Stimulated activated CD4-positive, alpha-beta T cell treated with anti-CD3 and anti-CD28 coated beads, Interleukin-15, amount 100 ng/mL, for 1 hour (primary cell): ENCODE measurements at places on chromosomes 12 and 14.
A peak's percentile ranks its signal among the peaks of the same experiment; 100 is the strongest.

GRCh38 chr14:65495196-65495595 is 82.7 kb downstream of the FUT8 start:
- DNase-seq = no peak

DNA sequence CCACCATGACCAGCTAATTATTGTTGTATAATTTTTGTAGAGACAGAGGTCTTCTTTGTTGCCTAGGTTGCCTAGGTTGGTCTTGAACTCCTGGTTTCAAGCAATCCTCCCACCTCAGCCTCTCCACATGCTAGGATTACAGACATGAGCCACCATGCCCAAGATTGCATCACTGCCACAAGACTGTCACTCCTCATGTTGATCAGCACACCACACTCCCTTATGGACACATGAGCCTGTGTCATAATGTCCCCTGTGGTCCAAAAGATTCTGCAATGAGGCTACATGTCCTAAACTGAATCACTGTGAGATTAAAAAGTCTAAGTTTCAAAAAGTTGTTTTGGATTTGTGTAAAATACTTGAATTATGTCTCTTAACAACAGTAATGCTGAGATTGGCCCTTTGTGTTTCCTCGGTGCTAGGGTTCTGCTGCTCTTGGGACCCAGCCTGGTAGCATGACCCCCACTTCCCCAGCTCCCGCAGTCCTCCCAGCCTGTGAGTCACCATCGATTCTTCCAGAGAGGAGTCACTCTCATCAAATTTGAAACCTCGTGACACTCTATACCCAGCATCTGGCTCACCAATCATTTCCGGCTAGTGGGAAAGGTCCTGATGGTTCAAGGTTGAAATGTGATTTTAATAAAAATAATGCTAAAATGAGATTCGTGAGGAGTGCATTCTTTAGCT is 890.9 kb downstream of the VRK1 start:
- no peak for DNase-seq

DNA sequence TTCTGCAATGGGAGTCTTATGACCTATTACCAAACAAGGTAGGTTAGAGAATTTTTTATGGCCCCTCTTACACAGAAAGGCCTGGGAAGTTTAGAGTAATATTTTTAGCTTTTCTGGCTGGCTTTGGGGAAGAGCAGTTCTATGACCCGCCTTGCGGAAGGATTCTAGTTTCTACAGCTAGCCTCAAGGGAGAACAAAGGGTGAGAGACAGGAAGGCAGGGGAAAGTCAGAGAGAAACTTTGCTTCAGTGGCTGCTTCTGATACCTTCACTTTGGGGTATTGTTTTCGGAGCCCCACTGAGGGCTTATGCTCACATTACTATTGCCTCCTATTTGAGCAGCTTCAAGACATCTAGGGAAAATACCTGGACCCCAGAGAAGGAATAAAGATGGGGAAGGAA is 80.7 kb upstream of the NUDT4 start:
- DNase-seq = no peak

GRCh38 chr12:7017870-7018349 is 366 bp downstream of the LPCAT3 start:
- peak; percentile 1 for DNase-seq

DNA sequence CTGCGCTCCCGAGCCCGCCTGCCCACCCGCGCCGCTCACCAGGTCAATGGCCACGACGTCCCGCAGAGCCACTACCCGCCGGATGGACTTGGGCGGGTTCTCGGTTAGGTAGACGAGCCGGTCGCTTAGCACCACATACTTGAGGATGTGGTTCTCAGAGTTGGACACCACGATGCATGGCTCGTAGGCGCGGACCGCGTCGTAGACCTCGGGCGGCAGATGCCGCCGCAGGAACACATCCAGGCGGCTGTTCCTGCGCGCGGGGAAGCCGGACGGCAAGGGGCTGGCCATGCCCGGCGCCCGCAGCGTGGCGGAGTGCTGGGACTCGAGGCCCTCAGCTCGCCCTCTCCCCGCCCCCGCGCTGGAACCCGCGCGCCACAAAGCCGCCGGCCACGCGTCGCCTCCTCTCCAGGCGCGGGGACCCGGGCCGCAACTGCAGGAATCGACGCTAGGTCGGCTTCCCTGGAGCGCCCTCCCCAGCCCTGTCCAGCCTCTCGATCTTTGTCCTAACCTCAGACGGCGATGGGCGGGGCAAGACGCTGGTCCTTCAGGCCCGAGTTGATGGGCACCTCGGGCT is at the start of gene C12orf56:
TSS of gene C12orf56 (minus strand) at position 484 of the 577 bp plus-strand sequence. CDS start at position 291, 193 bp downstream.
- no peak for DNase-seq

DNA sequence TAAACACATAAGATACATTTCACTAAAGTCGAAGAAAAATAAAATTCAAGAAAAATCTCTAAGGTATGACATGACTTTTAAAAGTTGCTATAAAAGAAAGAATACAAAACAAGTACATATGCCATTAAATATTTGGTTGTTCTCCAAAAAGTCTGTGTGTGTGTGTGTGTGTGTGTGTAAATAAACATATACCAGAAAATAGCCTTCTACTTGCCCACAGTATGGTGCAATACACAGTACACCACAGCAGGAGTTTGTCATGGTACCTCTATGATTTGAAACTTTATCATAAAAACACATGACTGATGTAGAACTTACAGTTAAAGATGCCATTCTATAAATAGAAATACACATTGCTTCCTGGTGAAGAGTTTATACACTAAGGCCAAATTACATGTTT is 692.7 kb upstream of the MGAT4C start:
- no peak for DNase-seq

GRCh38 chr12:130700492-130701401 is 15.4 kb downstream of the RIMBP2 start:
- DNase-seq = no peak

- DNase-seq = no peak
Observed at GRCh38 chr14:45426685-45427282, 173.8 kb upstream of the MIS18BP1 start.

- no peak for DNase-seq
Observed at GRCh38 chr12:81811778-81812125, 52.6 kb upstream of the PPFIA2 start.

DNA sequence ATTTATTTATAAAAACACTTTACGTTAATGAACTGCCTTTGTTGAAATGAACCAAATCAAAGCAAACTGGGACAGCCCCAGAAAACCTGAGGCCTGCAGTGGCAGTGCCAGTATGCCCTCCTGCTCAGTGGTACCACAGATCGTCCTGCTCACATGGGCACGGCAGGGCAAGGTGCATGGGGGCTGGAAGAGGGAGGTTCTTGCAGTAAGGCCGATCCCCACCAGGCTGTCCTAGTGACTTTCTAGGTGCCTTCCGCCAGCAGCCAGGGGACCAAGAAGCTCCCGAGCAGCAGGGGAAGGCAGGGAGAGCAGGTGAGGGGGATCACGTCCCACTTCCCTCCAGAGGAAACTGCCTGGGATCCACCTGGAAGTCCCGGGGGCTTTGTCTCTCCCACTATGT is 63.9 kb downstream of the TESC start:
- no peak for DNase-seq

GRCh38 chr14:102096569-102097188 is 9.8 kb upstream of the HSP90AA1 start:
- DNase-seq = peak; percentile 55

GRCh38 chr14:26121181-26121580 is 476.7 kb downstream of the NOVA1 start:
- DNase-seq = no peak

DNA sequence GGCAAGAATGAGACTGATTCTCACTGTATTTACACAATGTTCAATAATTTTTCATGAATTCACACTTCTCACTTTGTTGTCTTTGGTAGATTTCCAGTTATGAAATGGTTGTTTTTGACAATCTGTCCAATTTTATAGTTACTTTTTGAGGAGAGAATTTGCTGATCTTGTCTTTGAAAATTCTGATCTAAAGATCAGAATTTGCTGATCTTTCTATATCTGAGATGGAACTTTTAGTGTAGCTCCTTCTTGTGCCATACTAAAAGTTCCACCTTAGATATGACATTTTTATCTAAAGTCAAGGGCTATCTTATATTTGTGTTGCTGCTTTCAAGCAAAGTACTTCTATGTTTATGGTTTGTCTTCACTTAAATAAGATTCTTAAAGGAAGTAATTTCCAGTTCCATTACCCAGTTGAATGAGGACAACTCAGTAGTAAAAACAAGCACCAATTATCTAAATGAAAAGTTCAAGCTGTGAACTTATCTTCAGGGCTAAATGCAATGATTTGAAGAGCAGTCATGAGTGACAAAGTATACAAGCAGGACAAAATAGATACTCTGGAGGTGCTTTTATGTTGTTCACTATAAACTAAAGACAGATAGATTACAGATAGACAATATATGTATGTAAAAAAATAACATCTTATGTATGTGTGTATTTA is 76.4 kb upstream of the FOXG1 start:
- DNase-seq = no peak

GRCh38 chr14:53748691-53749090 is 207.9 kb downstream of the BMP4 start:
- no peak for DNase-seq

GRCh38 chr12:54017878-54018467 is 9.2 kb downstream of the HOXC8 start:
- peak; percentile 53 for DNase-seq

DNA sequence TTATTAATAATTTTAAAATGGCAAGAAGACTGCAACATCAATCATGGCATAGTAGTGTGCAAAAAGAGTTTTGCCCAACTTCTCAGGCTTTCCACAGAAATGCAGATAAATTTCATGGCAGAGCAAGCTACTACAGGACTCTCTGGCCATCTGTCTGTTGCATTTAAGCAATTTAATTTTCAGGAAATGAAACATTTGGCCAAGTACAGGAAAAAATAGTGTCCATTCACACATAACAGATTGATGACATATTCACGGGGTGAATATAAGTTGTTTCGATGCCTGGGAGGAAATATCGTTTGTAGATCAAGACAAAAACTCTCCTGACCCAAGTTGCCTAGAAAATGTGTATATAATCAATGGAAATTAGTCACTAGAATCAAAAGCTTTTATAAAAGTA is 324.0 kb downstream of the PRKD1 start:
- DNase-seq = no peak

DNA sequence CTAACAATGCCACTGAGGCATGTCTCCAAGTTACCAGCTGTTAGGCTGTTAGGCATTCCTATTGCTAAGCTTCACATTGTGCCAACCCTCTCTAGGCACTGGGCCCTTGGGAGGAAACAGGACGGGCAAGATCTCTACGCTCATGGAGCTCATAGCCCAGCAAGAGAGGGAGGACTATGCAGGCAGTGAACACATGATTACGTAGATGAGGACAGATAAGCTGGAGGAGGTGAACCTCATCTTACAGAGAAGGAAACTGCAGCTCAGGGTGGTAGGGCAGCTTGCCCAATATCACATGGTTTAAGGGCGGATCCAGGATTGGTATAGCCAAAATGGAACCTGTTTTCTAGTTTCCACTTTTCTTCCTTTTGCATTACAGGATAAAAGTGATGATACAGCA is 7.8 kb downstream of the UBE3B start:
- DNase-seq = no peak

- no peak for DNase-seq
Observed at GRCh38 chr12:81992461-81992860, 233.3 kb upstream of the PPFIA2 start.

GRCh38 chr12:14952299-14952921 is 9.0 kb downstream of the ARHGDIB start:
- no peak for DNase-seq

DNA sequence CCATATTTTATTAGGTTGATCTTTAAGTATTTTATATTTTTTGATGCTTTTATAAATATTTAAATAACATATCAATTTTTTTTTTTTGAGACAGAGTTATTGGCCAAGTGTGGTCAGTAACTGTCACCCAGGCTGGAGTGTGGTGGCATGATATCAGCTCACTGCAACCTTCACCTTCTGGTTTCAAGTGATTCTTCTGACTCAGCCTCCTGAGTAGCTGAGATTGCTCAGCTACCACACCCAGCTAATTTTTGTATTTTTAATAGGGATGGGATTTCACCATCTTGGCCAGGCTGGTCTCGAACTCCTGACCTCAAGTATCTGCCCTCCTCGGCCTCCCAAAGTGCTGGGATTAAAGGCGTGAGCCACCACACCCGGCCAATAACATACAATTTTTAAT is 71.1 kb downstream of the FUT8 start:
- no peak for DNase-seq

DNA sequence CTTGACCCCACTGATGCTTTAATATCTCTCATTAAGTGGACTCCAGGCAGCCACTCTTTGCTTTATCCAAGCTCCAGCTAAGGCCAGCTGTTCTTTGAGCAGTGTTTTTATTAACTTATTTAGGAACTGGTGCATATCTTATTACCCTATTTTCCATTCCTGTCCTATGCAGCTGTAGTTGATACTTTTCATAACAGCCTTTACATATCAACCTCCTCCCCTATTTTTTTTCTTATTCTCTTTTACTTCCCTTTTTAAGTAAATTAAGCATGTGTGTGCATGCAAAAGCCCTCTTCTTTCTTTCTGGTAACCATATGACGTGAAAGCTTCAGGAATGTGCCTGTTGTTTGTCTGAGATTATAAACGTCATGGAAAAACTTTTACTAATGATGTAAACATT is 121.2 kb downstream of the PTPRQ start:
- DNase-seq = no peak

DNA sequence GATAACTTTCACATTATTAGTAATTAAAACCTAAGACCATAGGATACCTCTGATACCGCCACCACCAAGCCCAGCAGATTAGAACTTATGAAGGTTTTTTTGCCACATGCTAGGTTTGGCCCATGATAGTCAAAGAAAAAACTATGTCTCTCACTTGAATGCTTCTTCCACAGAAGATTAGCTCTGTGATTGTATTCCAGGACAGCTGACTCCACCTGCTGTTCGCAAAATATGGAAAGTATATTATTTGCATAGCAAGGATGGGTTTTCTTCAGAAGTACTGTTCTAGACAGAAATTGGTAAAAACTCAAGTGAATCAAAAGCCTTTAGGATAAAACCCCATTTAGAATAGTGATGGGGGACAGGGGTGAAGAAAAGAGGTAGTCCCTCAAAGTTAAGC is 42.2 kb downstream of the PPFIBP1 start:
- no peak for DNase-seq

DNA sequence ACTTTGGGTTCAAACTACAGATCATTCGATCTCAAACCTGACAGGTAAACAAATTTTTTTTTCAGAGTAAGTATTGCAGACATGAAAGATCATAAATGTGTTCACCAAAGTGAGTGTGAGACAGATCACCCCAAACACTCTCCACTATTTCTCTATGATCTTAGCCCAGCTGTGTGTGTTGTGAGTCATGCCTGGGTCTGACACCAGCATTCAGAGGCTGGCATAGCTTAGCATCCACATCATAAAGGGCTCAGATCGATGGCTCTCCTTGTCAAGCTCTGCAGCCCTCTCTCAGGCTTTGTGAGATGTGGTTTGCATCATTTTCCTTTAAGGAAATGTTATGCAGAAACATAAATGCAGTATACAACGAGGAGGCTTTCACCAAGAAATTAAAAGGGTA is 164.9 kb downstream of the ETV6 start:
- DNase-seq = no peak

GRCh38 chr12:124040291-124040690 is 67.3 kb downstream of the ZNF664 start:
- DNase-seq = no peak

- DNase-seq = no peak
Observed at GRCh38 chr12:52398176-52398575, 8.0 kb downstream of the KRT82 start.

GRCh38 chr12:88420457-88420856 is 159.8 kb downstream of the KITLG start:
- DNase-seq = no peak

GRCh38 chr12:85329913-85330312 is 49.9 kb downstream of the ALX1 start:
- no peak for DNase-seq
